ENCODE measurements at places on chromosomes 7 and 10.

- DNase-seq, result peak; percentile 36
These were observed 239.2 kb upstream of the AKR1E2 start for GRCh38 chr10:4586776-4587175.

DNA sequence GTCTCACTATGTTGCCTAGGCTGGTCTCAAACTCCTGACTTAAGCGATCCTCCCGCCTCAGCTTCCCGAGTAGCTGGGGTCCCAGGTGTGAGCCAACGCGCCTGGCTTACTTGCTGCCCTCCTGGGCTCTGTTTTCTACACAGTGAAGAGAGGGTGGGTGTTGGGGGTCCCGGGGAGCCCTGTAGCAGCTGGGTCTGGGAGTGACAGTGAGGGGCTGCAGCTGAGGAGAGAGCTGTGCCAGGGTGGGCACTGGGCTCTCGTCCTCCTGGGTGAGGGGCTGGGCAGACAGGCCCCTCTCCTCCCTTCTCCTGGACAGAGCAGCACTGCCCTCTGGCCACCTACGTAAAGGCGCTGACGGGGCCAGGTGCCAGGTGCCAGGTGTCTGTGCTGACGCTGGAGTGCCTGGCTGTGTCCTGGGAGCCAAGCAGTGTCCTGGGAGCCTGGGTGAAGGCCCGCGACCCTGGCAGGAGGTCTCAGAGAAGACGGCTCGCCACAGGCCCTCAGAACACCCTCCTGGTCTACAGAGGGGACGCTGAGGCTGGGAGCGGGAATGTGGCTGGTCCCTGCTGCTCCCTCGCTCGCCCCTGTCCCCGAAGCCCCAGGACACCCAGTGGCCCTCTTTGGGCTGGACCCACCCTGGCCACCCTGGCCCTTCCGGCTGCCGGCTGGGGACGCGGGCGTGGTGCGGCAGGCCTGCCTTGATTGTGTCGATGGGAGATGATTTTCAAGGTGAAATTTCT is 35.6 kb downstream of the UNCX start:
- no peak for DNase-seq

- DNase-seq, result no peak
These were observed 23.9 kb downstream of the HECTD2 start for GRCh38 chr10:91434041-91434440.

DNA sequence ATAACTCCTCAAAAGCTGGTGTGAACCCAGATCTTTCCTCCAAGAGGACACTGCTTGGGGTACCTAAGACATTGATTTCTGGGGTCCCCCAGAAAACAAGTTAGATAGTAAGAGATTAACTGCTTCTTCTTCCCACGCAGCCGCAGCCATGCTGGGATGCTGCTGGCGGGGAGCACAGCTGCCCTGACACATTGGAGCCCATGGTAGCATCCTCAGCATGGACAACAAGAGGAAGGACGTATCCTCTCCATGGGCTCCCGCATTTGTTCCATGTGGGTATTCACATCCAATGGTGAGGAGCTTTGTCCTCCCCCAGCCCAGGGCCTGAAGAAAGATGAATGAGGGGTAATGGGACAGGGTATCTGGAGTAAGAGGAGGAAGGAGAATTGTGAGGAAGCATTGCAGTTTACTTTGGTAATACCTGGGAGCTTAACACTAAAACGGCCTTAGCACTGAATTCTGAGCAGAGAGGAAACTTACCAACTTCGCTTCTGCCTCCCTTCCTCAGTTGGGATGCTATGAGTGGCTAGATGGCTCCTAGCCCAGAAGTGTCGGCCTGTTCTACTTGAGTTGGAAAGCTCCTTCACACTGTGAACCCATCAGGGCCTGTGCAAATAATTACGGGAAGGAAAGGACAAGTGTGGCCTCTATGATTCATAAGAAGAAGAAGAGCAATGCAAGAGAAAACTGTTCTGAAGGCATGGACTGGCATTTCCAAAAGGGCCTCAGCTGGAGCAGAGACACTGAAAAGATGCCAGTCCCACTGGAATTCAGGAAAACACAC is 43.9 kb downstream of the C10orf120 start:
- DNase-seq, result no peak

DNA sequence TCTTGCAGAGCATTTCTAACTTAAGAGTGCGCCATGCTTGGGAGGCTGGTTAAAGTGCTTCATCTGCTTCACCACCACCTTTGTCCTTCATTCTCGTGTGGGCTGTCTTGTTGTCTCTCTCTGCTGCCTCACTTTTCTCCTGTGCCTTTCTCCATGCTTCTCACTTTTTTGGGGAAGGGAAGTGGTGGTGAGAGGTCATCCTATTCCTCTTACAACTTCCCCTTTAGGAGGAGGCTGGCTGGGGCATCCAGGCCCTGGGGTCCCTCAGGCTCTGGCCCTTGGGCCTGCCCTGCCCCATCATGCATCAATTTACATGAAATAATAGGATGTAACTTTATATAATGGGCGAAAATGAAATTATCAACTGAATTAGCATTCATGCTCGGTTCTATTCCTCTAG is 39.9 kb upstream of the PIP4K2A start:
- no peak for DNase-seq

DNA sequence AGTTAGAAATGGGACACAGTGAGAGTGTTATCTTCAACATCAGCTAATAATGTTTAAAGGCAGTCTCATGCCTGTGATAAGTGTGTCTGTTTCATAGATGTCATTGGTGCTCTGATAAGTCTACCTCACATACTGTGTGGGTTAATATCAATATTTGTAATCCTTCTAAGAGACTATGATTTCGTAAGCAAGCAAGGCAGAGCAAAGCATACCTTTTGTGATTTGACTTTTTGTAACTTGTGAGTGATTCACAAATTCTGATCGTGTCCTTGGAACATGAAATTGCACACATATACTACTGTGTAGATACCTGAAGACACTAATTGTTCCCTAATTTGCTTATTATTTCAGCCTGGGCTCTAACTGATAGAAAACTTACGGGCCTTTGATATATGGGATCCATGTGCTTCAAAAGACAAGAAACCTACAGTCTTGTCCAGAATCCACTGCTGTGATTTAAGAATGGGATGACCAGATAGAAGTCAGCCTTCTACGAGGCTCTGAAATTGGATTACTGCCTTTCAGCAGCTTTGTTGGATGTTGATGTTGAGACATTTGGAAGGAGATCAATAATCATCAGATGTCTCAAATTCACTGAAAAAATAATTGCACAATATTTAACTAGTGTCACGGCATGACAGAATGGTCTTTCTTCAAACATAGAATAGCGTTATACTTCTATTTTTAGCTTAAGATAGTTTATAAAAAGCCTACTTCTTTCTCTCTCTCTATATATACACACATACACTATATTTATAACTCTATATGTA is 63.2 kb upstream of the KLF6 start:
- DNase-seq, result no peak

GRCh38 chr10:126924915-126925300 is 19.7 kb downstream of the DOCK1 start:
- DNase-seq, result no peak

GRCh38 chr7:91843831-91844230 is 36.7 kb downstream of the MTERF1 start:
- DNase-seq, result no peak

DNA sequence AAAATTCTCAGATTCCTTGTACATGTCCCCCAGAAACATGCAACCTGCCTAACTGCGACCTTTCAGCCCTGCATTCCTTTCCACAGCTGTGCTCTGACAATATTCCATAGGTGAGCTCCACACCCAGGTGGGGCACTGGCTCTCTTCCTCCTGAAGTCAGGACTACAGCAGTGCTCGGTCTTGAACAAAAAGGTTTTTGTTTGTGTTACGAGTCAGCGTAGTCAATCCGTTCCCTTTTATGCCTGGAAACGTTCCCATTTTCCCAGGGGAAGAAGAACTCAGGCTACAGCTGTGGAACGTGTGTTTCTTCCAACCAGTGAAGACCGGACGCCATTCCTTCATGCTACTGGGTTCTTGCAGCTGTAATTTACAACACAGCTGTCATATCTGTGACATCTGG is 52.4 kb upstream of the PFKP start:
- DNase-seq, result no peak

GRCh38 chr10:71265618-71266146 is 53.3 kb downstream of the UNC5B start:
- no peak for DNase-seq

GRCh38 chr7:55641811-55642210 is 69.5 kb upstream of the VOPP1 start:
- DNase-seq, result no peak

DNA sequence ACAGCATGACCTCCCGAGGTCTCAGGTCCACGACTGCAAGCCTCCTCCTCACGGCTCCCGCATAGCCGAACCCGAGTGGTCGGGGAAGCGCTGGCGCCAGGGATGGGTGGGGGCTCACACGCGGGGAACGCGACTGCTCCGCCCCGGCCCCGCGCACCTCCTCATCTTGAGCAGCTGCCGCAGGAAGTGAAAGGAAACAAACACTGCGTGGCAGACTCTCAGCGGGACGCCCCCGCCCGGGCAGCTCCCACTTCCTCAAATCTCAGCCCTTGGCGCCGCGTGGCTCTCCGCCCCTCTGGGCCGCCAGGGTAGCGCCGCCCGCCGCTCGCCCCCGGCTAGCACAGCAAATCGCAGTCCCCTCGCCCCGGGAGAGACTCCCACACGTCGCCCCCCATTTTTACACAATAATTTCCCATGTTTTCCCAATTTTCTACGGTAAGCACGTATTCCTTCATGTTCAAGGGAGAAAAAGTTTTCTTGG is at the start of gene TMEM243:
Gene TMEM243, minus strand, starts transcription at position 188 of the 481 bp plus-strand sequence. CDS start 229 bp downstream, outside the sequence.
- peak; percentile 29 for DNase-seq

GRCh38 chr10:22824984-22825383 is 102.9 kb upstream of the ARMC3 start:
- no peak for DNase-seq

DNA sequence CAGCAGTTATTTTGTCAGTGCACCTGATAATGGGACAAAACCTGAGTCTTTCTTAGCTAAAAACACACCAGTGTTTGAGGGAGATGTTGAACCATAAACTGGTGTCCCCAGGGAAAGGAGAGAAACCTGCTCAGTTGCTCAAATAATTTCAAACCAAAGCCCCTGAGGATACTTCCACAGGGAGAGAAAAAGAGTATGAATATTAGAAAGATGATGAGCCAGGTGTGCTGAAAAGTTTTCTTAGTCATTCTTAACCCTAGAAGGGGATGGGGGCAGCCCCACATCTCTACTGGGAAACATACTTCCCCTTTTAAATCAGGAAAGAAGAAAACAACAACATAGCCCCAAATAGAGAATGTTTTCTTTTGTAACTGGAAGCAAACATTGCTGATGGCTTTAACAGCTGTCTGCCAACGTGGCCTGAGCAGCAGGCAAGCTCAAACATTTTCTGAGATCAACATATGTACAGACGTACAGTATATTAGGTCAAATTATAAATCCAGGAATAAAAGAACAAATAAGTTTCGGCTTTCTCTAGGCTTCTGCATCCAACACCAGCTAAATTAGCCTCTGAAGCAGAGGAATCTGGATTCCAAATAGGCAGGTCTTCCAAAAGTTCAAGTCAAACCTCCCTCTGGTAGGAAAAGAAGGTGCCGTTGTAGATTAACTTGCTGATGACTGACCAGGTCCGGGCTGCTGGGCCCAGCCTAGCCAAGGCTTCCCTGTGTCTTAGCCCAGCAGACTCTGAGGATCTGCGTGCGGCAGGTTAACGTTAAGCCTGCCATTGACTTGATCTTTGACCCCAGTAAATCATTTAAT is 30.5 kb upstream of the FBXW4 start:
- DNase-seq, result no peak

DNA sequence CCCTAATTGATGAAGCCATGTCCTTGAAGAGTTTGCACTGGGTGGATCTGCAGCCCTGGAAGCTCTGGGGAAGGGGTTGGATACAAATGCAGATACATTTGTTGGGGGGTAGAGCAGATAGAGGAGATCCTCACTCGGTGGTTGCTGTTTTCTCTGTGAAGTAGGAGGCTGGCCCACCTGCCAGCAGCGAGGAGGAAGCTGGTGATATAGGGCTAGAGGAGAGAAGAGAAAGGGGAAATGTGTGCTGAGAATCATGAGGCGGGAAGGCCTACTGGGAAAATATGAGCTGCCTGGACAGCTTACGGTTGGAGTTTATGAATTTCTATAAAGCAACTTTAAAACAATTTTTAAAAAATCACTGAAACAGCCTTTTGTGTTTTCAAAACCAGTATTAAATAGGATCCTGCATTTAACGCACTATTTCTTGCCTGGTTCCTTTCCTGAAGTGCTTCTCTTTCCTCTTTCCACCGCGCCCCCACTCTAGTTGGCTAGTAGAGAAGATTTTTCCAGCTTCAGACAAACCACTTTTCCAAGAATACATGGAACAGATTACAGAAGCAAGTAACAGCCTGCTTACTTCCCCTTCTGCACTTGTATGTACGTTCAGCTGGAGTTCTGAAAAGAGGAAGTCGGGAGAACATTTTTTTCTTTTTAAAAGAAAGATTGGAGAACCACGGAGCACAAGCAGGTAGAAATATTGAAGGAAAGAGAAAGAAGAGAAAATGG is 100.6 kb upstream of the GLCCI1 start:
- no peak for DNase-seq

DNA sequence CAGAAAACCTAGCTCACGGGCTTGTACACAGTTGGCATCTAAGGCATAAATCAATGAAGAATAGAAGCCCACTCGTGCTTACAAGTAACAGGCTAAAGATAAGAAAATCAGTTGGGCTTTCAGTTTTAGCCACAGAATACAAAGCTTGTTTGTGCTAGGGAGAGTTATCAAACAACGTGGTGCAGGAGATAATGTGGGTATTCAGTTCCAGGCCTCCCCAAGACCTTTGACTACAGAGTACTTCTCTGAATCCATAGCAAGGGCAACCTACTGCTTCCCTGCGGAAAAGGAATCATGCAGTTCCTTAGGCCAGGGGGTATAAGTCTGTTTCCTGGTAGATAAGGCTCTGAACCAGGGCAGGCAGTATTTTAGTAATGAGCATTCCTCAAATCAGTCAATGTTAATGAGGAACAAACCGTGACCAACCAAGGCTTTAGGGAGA is 219.5 kb upstream of the CSTF2T start:
- DNase-seq, result no peak

- DNase-seq, result peak; percentile 25
These were observed 190.9 kb upstream of the PITRM1 start for GRCh38 chr10:3363311-3364045.

DNA sequence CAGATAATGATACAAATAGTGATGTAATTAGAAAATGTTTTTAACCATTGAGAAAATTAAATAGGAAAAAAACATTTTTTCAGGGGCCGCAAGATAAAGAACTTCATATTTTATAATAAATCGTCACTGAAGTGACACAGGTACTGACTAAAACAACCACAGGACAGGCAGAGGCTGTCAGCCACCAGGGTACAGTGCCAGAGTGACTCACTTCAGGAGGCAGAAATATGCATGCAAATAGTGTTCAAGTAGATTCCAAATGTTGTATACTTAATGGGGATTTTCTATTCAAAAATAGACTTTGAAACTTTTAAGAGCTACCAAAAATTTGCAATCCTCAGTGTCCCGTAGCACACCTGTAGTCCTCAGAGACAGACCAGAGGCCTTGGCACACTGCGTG is 68.6 kb downstream of the FRMPD2 start:
- DNase-seq, result no peak
